ENCODE measurements at places on chromosomes 12 and 14.

DNA sequence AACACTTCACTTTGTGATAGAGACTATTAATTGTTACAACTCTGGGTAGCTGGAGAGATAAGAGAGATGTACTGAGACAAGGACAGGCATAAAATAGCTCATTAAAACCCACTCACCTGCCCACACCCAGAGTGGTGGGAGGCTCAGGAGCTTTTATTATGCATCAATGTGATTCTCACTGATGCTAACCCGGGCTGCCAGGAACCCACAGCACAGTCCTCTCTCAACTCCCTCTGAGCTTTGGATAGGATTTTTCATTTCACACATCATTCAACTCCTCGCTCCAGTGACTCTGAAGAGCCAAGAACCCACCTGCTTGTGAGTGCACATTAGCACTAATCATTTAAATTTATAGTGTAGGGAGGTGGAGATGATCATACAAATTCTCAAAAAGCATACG is 827.9 kb downstream of the FLRT2 start:
- DNase-seq, result no peak

- no peak for DNase-seq
Measured at GRCh38 chr12:38771871-38772270, 133.5 kb downstream of the CPNE8 start.

DNA sequence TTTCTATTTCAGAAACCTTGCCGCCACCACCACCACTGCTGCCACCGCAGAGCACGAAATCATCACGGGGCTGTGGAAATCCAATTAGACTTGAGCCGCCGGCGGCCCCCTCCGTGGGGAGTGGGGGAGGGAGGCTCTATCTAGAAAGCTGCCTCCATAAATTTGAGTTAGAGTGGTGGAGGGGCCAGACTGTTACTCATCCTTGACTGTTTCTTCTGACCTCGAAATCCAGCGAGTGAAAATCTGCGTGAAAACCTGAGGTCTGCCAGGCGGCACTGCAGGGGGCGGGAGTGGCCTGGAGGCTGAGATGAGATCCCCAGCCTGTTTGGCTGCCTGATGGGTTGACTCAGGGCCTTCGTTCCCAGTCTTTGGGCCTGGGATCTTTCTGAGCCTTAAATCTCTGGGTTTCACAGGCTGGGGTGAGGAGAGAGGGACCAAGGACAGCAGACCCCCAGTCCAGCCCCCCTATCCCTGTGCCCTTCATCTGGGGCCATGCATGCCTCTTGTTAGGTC is 29.9 kb downstream of the TSPAN9 start:
- no peak for DNase-seq

- DNase-seq, result peak; percentile 85
Measured at GRCh38 chr12:104986022-104986941, at the start of gene NOPCHAP1. Gene NOPCHAP1 (plus strand): TSS chr12:104986316. CDS start chr12:104986353, 37 bp downstream.

DNA sequence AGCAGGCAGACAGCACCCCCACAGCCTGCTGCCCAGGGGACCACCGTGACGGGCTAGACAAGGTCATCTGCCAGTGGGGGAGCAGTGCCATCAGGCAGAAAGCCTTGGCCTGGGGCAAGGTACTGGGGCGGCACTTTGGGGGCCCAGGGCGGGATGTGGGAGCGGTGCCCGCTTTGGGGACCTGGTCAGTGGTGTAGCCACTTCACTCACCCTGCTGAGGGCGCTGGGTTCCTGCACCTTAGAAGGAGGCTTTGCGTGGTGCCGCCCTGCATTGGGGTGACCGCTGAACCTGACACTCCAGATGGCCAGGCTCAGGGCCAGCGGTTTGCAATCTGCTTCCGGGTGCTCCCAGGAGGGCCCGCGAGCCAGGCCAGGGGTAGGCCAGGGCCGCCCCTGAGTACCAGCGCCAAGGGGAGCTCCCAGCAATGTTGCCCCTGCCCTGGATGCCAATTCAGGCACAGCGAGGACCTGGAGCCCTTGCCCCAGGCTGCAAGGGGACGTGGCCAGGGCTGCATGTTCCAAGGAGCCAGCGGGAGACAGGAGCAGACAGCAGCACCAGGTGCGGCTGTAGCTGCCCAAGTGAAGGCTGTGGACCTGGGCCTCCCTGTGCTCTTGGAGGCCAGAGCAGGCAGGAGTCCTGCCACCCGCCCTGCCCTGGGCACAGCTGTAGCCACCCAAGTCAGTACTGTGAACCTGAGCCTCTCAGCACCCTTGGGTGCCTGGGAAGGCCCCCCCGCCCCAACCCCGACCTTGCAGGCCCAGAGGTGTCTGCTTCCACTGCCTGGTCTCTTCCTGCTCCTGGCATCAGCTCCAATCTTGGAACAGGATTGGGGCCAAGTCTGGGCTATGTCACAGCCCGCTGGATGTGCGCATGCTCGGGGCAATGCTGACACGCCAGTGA is 550.7 kb downstream of the SLC6A15 start:
- DNase-seq, result no peak

DNA sequence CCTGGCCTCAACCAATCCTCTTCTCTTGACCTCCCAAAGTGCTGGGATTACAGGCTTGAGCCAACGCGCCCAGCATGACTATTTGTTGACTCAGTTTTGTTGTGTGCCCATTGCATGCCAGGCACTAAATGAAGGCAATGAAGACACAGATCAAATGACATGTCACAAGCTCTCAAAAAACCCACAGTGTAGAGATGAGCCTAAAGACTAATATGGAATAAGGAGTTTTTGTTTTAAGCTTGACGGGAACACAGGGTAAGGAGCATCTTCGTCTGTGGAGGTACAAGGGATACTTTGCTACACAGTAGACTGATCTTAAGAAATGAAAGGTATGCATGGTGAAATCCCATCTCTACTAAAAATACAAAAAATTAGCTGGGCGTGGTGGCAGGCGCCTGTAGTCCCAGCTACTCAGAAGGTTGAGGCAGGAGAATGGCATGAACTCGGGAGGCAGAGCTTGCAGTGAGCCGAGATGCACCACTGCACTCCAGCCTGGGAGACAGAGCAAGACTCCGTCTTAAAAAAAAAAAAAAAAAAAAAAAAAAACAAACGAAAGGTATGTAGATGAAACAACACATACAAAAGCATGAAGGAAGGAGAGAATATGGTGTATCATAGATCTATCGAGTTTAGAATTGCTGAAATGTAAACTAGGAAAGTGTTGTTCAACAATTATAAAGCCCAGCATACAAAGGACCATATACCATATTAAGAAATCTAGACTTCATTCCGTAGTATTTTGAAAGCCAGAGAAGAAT is 122.1 kb upstream of the PTPRB start:
- DNase-seq, result no peak

GRCh38 chr12:82144505-82144904 is 213.7 kb downstream of the CCDC59 start:
- no peak for DNase-seq

GRCh38 chr14:46063872-46064271 is 587.7 kb downstream of the RPL10L start:
- DNase-seq, result no peak

Data from activated T-cell treated with anti-CD3 and anti-CD28 coated beads for 24 hours (primary cell).